Renal cortical epithelial cell (primary cell): ENCODE measurements at places on chromosomes 12 and 14.
A peak's percentile ranks its signal among the peaks of the same experiment; 100 is the strongest.

GRCh38 chr12:80625901-80626300, 81.5 kb upstream of the MYF6 start:
- DNase-seq, result peak; percentile 18

- DNase-seq, result no peak
Measured at GRCh38 chr12:76127588-76127987, 43.1 kb upstream of the NAP1L1 start.

- DNase-seq, result no peak
Measured at GRCh38 chr12:122958198-122958888, 7.9 kb downstream of the ABCB9 start.

- DNase-seq, result no peak
Measured at GRCh38 chr12:12985817-12986408, 14.2 kb downstream of the HEBP1 start.

- DNase-seq, result peak; percentile 54
Measured at GRCh38 chr14:69610874-69611171, 573 bp upstream of the SUSD6 start.

- no peak for DNase-seq
Measured at GRCh38 chr14:32021341-32021740, 55.8 kb upstream of the ARHGAP5 start.

DNA sequence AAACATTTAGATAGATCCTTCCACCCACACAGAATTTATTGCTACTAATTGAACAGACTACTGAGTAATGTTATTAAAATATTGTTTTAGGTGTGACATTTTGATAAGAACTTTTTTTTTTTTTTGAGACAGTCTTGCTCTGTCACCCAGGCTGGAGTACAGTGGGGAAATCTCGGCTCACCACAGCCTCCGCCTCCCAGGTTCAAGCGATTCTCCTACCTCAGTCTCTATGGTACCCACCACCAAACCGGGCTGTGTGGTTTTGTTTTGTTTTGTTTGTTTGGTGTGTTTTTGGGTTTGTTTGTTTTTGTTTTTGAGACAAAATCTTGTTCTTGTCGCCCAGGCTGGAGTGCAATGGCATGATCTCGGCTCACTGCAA, 40.9 kb downstream of the COX16 start:
- no peak for DNase-seq
